SK-N-SH treated with all-trans-retinoic acid at 6 μM for 48 hours (cell line): ENCODE measurements at places on chromosomes 1 and 21.
A peak's percentile ranks its signal among the peaks of the same experiment; 100 is the strongest.

DNA sequence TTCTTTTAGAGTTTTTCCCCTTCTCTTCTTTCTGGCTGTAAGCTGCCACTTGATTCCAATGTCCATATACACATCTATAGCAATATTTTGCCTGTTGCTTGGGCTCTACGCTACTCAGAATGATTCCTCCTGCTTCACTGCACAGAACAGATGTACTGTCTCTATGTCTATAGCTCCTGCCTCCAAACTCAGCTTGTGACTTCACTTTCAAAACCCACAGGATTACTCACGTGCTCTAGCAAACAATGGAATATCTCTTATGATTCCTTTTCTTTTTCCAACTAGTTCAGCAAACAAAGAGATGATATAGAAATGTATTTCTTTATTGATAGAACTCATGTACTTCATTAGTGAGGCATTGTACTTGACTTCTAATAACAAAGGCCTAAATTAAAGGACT, 80.5 kb upstream of the SOX13 start:
- no peak for ATAC-seq

DNA sequence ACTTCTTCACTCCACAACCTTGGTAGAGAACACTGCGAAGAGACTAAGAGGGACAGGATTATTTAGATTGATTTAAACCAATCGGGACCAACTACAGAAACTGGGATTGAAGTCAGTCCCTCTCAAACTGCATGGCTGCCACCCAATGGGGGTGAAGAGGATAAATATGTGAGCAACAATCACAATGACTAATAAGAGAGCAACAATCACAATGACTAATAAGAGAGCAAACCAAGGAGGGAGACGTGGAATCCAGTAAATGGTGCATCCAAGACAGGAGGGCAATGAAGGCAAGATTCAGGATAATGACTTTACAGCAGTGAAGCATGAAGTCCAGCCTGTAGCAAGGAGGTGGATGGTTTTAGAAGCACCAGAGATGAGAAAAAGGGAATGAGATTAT, 322.8 kb downstream of the TTLL7 start:
- no peak for ATAC-seq

GRCh38 chr1:226308723-226309397, at the start of gene LIN9:
Gene LIN9 (minus strand): TSS chr1:226309164. CDS start chr1:226309139, 25 bp downstream.
- ATAC-seq = peak; percentile 87

DNA sequence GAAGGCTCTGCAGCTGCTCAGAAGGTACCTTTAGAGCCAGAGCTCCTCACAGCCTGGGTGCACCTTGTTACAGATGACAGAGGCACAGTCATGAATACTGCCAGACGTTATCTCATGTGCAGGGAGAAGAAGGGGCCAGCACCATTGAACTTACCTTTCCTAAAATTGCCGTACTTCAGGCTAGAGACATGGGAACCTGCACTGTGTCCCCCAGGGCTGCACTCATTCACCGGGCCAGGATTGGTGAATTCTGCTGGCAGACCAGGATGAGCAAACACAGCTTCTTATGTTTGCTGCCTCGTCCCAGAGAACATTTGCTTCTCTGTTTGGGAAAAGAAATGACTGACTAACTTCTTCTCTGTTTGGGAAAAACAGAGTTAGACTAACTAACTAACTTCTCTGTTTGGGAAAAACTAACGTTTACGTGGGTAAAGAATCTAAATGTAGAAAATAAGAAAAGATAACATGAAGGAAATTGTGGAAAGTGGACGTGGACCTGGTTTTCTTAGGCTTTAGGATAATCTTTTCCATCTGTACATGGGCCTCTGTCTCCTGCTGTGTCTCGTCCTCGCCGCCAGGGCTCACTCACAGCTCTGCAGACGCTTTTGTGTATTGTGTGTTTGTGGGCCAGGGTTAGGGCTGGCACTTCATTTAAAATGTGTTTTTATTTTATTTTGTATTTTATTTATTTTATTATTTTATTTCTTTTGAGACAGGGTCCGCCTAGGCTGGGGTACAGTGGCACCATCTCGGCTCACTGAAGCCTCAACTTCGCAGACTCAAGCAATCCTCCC, 9.9 kb downstream of the OBSCN start:
- no peak for ATAC-seq

GRCh38 chr21:17789656-17790055, 29.5 kb downstream of the C21orf91 start:
- ATAC-seq = no peak

DNA sequence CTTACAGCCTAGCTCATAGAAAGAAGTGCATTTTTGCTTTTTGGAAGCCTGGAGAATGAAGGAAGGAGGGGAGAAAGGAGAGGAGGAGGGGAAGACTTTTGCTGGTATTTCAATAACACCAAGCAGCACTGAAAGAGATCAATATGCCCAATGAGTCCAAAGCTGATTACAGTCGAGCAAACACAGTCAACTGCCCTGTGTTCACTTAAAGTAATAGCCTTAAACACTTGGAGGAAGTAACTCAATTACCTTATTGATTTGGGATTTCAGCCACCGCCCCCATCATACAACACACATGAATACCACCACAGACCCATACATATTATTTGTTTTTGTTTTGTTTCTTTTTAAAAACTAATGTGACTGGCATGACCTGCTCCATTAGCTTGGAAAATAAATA, 23.3 kb upstream of the RXRG start:
- ATAC-seq = no peak

DNA sequence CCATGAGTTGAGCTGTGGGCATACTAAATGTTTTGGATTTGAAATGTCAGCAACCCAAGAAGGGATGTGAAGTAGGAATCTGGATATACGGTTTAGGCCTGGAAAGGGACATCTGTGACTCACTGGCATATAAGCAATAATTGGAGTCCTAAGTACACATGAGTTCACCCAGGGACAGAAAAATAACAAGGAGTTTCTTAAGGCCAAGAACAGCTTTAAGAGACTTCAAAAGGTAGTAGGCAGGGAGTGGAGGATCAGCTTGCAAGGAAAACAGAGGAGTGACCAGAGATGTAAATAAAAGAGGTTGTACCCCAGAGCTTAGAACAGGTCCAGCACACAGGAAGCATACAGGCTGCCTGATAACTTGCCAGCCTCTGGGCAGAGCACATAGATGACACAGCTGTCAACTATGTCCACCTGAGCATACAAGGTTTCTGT, 28.1 kb downstream of the TMEM50B start:
- peak; percentile 63 for ATAC-seq

DNA sequence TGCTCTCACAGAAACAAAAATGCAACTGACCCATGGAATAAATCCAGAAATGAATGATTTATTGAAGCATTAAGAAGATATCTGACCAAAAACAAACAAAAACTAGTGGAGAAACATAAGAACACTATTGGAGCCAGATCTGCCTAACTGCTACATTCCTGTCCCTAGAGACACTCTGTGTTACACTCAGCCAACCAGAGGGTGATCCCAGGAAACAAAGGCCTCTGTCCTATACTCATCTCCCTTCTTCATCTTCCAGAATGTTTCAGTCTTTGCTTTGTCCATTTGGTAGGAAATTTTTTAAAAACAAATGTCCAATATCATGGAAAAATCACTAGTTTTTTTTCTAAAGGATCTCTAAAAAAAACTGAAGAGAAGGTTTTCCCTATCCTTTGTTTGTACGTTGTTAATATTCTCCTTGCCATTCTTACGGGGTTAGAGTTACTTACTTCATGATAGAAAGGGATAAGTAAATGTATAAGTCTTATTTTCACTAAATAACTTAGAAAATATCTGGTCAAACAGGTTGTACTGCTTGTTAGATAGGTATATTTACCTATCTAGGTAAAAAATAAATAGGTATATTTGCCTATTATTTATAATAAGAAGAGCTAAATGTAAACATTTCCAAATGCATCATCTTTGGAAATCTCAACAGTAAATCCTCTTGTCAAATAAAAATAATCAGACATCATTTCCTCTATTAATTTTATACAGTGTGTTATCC, 59.1 kb downstream of the NME7 start:
- no peak for ATAC-seq

- ATAC-seq = peak; percentile 68
Measured at GRCh38 chr1:244010703-244011123, 40.4 kb upstream of the ZBTB18 start.

DNA sequence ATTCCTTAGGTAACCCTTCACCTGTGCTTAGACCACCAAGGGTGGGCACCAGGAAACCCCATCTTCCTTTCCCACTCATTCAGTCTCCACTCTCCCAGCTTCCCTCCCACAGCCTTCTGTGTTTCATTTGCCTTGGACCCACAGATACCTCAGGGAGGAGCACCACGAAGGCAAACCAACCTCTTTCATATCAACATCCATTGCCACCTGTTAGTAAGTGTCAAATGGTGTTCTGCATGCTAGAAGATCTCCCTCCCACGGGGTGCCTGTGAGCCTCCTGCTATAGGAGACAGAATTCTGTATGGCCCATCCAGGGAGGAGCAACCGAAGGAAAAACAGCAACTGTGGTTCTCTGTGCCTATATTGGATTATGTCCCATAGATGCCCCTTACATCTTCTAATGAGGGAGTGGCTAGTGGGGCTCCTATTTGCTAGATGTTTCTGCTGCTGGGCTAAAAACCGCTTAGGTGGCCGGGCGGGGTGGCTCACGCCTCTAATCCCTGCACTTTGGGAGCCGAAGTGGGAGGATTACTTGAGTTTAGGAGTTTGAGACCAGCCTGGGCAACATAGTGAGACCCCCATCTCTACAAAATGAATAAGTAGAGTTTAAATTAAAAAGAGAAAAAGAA, 25.6 kb upstream of the SCCPDH start:
- no peak for ATAC-seq
